ENCODE measurements at places on chromosomes 12 and 14.

- H3K4me1 ChIP-seq = no peaks in the 10 kb centered on the region
- H3K27me3 ChIP-seq = no peaks in the 10 kb centered on the region
- no peak overlapping the region for H3K4me3 ChIP-seq
- no peak for DNase-seq
- H3K36me3 ChIP-seq = no peaks in the 10 kb centered on the region
- H3K27ac ChIP-seq = no peak overlapping the region
Measured at GRCh38 chr12:44696542-44696941, 179.6 kb downstream of the NELL2 start.

- H3K4me1 ChIP-seq = no peaks in the 10 kb centered on the region
- no peak for DNase-seq
- no peaks in the 10 kb centered on the region for H3K27me3 ChIP-seq
- no peaks in the 10 kb centered on the region for H3K36me3 ChIP-seq
- H3K27ac ChIP-seq = no peak overlapping the region
Measured at GRCh38 chr12:97435153-97435552, 27.5 kb upstream of the RMST start.

- H3K36me3 ChIP-seq = no peaks in the 10 kb centered on the region
- no peak overlapping the region for H3K4me3 ChIP-seq
- no peak overlapping the region for H3K27ac ChIP-seq
- DNase-seq = no peak
- H3K4me1 ChIP-seq = no peaks in the 10 kb centered on the region
- H3K27me3 ChIP-seq = no peaks in the 10 kb centered on the region
Measured at GRCh38 chr14:104422837-104423681, 156.5 kb upstream of the C14orf180 start.

DNA sequence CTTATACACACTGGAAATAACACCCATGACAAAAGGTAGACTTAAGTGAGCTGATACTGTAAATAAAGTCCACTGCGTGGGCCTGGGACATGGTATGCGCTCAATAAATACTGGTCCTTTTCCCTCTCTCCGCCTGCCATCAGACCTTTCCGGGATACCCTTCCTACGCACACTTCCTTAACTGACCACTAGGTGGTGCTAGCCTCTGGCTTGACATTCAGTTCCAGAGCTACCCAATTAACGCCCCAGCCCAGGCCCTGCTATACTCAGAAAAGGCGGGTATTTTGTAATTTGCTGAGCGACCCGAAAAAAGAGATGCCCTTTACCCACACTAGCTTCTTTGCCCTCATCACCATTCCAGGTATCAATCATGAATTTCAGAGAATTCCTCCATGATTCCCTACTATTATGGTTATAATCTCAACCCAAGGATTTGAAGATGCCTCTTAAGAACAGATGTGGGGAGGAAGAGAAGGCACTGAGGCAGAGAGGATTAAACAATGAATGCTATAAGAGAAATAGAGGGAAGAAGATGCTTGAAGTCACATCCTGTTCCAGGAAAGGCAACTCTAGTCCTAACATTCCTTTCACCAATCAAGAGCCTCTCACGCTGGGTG, 3.9 kb upstream of the LRP1 start:
- H3K4me1 ChIP-seq = peaks cover 9% of the 10 kb centered on the region
- no peaks in the 10 kb centered on the region for H3K36me3 ChIP-seq
- no peaks in the 10 kb centered on the region for H3K27me3 ChIP-seq

DNA sequence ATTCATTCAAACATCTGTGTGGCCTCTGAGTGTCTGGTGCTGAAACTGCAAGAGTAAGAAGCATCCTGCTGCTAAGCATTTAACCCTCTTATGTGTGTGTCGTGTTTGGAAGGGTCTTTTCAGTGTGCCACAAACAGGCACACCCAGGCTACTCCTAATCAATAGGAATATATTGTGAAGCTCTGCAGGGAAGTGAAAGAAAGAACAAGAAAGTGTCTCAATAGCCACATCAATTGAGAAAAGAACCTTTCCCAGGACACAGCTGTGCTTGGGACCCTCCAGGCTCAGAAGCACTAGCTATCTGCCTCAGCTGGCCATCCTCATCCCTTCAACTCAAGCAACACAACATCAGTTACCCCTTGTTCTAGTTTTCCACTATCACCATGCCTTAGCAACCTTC, 13.4 kb upstream of the KRAS start:
- H3K27me3 ChIP-seq = no peaks in the 10 kb centered on the region
- no peaks in the 10 kb centered on the region for H3K36me3 ChIP-seq
- no peak overlapping the region for H3K27ac ChIP-seq

- peaks cover 31% of the 10 kb centered on the region for H3K4me1 ChIP-seq
- H3K4me3 ChIP-seq = no peak overlapping the region
- DNase-seq = no peak
- H3K27me3 ChIP-seq = no peaks in the 10 kb centered on the region
- no peaks in the 10 kb centered on the region for H3K36me3 ChIP-seq
- no peak overlapping the region for H3K27ac ChIP-seq
Measured at GRCh38 chr14:56136571-56137452, 18.6 kb downstream of the PELI2 start.

GRCh38 chr12:33892425-33892824, 129.9 kb upstream of the ALG10 start:
- no peak for DNase-seq
- no peaks in the 10 kb centered on the region for H3K27me3 ChIP-seq
- no peaks in the 10 kb centered on the region for H3K36me3 ChIP-seq
- H3K27ac ChIP-seq = no peak overlapping the region
- H3K4me1 ChIP-seq = no peaks in the 10 kb centered on the region
- H3K4me3 ChIP-seq = no peak overlapping the region

- no peak for DNase-seq
- no peak overlapping the region for H3K27ac ChIP-seq
- H3K4me3 ChIP-seq = no peak overlapping the region
- no peaks in the 10 kb centered on the region for H3K4me1 ChIP-seq
Measured at GRCh38 chr12:88658009-88658408, 77.7 kb upstream of the KITLG start.

DNA sequence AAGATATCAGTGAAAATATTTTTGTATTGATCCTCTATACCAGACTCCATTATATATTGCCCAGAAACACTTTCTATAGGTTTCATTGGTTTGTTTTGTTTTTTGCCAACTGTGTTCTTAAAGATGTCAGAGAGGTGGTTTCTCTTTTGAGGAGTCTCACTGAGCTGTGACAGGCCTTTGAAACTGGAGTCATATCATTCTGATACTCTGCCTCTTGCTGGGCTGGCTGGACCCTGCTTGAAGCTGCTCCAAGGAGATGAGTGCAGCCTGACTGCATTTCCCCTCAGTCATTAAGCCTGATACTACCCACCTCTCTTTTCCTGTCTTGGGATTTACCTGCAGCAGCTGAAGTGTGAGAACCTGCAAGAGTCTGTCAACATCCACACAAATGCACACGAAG, 16.4 kb upstream of the TAS2R30 start:
- H3K27me3 ChIP-seq = no peaks in the 10 kb centered on the region
- H3K36me3 ChIP-seq = no peaks in the 10 kb centered on the region
- H3K27ac ChIP-seq = no peak overlapping the region
- H3K4me1 ChIP-seq = no peaks in the 10 kb centered on the region

DNA sequence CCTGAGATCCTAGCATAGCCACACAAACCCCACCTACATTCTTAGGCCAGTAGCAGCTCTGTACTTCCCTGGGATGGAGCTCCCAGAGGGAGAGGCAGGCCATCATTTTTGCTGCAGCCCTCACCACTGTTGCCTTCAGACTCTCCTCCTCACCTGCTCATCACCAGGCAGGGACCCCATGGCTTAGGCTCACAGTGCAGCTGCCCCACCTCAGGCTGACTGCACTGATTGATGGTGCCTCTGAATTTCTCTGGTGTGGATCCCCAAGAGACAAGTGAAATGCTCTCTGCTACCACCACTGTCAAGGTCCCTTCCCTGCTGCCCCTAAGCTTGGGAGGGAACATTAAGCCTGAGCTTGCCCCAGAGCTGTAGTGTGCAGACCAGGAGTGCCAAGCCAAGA, 76.2 kb downstream of the TMTC3 start:
- no peak for DNase-seq
- no peak overlapping the region for H3K4me3 ChIP-seq
- H3K27me3 ChIP-seq = no peaks in the 10 kb centered on the region
- no peaks in the 10 kb centered on the region for H3K4me1 ChIP-seq
- H3K36me3 ChIP-seq = no peaks in the 10 kb centered on the region

Data from sigmoid colon (tissue), 7 donors.